Sciatic nerve (tissue), 2 donors: ENCODE measurements at places on chromosomes 1 and 21. TPM values are rescaled to one million over a fixed set of nuclear protein-coding genes. Genes with fewer than 3 reads are reported as not detected.

DNA sequence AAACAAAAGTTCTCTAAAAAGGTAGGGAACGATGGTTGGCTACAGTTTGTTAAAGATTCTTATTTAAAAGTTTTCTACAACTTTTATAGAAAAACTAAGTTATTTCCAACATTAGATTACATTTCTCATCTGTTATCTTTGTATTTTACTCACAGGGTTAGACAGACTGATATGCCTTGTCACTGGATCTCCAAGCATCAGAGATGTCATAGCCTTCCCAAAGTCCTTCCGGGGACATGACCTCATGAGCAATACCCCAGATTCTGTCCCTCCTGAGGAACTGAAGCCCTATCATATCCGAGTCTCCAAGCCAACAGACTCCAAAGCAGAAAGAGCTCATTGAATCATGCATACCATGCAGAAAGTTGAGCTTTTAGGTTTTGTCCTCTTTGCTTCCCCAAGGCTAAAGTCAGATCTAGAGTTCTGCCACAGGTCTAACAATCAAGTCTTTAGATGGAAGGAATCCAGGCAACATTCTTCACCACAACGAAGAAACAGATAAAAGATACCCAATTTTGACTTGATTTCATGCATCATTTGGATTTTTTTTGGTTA lies 10.3 kb downstream of the GAS5 start:
- no peak for DNase-seq

DNA sequence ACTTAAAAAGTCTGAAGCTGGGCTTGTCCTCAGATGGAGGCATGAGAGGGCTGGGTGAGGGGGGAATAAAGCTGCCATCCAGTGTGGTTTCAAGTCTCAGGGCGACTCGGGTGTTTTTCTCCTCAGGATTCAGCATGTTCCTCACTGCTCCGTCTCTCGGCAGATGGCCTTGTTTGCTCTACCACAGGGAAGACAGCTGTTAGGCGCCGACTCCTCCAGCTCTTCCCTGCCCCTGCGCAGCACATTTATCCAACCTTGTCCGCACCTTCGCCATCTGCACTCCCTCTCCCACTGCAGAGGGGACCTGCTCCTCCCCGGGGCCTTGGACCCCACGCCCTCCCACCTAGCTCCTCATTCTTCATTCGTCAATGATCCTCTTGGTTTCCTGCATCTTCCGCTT lies 16.6 kb upstream of the S100A11 start:
- no peak for DNase-seq

DNA sequence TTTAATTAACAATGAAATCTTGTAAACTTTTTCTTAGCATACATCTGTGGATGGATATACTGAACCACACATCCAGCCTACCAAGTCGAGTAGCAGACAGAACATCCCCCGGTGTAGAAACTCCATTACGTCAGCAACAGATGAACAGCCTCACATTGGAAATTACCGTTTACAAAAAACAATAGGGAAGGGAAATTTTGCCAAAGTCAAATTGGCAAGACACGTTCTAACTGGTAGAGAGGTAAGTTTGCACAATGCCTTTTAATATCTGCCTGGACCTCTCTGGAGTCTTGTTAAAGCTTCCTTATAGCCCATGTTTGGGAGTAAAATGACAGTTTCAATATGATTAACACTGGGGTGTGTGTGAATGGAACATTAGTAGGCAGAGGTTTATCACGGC lies 51.4 kb downstream of the MARK1 start:
- DNase-seq, result no peak

The GJA4 gene
- 35.9 TPM for total RNA-seq

DNA sequence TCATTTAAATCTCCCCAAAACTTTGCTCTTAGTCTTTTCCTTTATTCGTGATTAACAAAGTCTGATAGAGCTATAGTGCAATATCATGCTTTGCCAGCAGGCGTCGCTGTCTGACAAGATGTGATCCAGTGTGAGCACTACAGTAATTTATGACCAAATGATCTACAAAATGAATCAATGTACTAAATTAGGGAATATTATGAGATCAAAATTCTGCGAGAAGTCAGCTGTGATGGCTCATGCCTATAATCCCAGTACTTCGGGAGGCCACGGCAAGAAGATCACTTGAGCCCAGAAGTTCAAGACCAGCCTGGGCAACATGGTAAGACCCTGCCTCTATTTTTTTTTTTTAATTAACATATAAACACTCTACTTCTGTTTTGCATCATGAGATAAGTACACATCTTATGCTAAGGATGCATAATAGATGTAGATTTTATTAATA lies 3.6 kb upstream of the SPSB1 start:
- peak; percentile 87 for DNase-seq

- DNase-seq, result no peak
Observed at GRCh38 chr1:248576260-248576980, 1.9 kb upstream of the OR2T34 start.

GRCh38 chr1:154406886-154407197 lies 1.7 kb downstream of the IL6R start:
- no peak for DNase-seq

The MLLT11 gene
- total RNA-seq, result 2.5 TPM

The FMO5 gene
- total RNA-seq, result 3.3 TPM

GRCh38 chr1:155253208-155253607 lies 2.1 kb downstream of the ENTREP3 start:
- no peak for DNase-seq

- DNase-seq, result no peak
Observed at GRCh38 chr1:37485902-37486679, 11.7 kb downstream of the ZC3H12A start.

GRCh38 chr1:61645476-61645875 lies 79.5 kb downstream of the TM2D1 start:
- no peak for DNase-seq

DNA sequence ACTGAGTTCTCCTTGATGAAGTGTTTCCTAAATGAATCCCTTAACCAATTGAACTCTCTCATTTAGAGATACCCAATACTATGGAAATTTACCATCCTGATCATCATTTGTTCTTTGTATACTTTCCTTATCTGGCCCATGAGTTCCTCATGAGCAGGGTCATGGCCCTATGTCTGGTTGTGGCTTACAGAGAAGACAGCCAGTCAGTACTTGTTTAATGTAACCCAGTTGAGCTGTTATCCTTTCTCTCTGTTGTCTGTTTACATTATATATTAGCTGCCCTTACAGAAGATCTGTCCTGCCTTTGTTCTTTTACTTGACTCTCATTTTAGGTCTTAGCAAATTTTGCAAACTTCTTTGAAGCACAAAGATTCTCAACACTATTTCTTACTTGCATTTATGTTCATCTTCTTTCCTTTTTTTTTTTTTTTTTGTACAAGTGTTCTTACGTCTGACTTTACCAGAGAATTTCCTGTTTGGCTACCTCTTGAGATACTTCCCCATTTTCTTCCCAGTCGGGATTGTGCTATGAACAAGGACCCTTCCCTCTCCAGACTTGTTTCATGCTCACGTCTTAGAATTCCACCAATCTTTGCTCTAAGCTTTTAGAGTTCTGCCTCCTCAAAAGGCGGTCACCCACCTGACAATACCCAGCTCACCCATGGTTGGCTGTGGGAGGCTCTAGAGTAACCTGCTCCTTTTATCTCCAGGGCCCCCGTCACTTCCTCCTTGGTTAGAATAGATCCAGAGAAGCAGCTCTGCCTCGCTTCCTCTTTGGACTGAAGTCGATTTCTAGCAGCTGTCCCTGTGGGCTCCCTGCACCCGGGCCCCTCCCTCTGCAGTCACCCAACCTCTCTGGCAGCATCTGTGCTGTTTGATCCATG lies 53.6 kb upstream of the RUNX1 start:
- peak; percentile 62 for DNase-seq

DNA sequence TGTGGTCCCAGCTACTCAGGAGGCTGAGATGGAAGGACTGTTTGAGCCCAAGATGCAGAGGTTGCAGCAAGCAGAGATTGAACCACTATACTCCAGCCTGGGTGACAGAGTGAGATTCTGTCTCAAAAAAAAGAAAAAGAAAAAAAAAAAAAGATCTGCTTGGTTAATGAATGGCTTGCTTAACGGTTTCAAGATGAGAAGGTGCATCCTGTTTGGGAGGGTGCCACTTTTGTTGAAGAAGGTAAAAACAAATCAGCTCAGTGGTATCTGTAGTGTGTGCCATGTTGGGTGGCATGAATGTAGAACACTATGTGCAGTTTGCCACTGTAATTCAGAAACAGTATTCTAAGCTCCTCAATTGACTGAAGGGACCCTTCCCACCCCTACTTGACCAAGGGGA lies 94.9 kb upstream of the ETV3 start:
- no peak for DNase-seq

DNA sequence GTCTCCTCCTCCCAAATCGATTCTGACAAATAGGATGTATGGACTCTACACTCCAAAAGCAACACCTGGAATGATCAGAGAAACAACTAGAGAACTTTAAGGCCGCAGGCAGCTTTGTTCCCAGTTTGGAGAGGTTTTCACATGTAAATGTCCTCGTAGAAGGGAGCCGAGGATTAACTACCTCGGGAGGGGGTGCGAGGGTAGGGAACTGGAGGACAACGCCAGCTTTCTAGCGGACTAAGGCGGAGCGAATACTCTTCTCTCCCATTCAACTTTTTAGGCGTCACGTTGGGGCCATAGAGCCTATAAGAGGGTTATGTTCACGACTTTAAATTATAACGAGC lies 1.2 kb downstream of the SCAF4 start:
- DNase-seq, result no peak

GRCh38 chr1:94544706-94545490 lies 3.3 kb upstream of the F3 start:
- DNase-seq, result no peak
